ENCODE measurements at places on chromosomes 6 and 20.

DNA sequence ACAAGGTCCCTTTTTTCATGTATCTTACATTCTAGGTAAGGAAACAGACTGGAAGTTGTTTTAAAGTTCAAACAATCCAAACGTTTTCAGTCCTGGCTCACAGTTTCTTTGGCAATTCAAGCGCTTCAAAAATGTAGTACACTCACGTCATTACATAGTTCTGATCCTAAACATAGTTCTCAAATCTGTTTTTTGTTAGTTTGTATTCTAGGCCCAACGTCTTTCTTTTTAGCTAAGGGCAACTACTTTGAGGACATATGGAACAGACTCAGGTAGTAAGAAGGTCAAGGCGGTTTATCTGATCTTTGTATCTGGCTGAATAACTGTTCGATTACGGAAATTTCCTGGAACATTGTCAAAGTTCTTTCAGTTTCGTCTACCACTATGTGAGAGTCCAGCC is 36.9 kb upstream of the PLCB4 start:
- no peak for DNase-seq

GRCh38 chr6:41894366-41895299 is 542 bp downstream of the USP49 start:
- DNase-seq = no peak

GRCh38 chr6:146587459-146587858 is 11.3 kb upstream of the ADGB start:
- no peak for DNase-seq

- no peak for DNase-seq
Observed at GRCh38 chr6:80380566-80380965, 274.1 kb downstream of the BCKDHB start.

GRCh38 chr20:44221368-44221954 is 10.9 kb upstream of the OSER1 start:
- no peak for DNase-seq

Data from Panc1 (cell line).